HuH-7 (cell line): ENCODE measurements at places on chromosomes 5 and 9.

DNA sequence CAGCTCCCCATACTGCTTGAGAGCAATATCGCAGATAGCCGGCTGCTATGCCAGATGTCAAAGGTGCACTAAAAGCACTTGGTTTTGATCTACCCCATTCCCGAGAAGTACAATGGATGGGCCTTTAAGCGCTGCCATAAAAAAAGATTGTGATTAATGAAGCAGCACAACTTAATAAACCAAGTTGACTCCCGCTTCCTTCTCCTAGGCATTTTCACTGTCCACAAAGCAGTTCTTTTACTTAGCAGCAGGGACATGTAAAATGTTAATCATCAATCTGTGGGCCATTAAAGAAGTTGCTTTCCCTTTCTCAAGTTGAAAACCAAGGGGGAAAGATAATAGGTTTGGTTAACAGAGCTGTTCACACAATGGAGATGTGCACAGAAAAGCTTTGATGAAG is 176.4 kb downstream of the TRPM6 start:
- DNase-seq, result no peak

DNA sequence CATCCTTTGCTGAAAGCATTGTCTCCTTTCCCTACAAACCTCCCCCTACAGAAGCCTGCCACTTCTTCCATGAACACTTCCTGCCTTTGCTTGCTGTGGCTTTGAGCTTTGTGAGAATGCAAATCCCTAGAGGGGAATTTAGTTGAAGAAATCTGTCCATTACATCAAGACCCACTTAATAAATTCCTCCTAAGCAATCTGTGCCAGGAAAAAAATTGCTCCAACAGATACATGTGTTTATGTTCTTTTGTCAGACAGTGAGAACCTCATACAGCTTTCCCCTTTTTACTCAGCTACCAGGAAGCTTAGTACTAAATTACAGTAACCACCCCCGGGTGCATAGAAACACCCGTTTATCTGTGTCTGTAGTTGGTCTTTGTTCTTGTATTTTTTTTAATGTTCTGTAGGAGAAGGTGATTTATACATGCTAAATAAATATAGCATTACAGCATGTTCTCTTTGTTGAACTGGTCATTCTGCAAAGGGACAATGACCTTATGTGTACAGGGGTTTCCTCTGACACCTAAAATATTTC is 43.9 kb downstream of the SH3TC2 start:
- no peak for DNase-seq

DNA sequence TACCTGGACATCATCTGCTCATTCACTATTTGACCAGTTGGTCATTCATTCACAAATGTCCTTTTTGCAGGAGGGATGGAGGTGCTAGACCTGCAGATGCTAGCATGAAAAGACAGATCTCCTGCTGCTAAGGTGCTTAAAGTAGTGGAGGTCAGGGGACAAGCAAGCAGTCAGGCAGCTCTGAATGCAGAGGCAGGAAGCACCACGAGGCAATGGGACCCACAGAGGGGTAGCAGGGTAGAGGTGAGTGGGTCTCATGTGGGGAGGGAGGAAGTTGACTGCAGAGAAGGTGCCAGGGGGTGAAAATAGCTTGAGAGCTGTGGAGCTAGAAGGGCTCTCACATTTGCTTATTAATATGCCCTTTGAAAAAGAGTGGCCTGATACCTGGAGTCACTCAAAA is 25.2 kb downstream of the FXN start:
- no peak for DNase-seq

- no peak for DNase-seq
Measured at GRCh38 chr5:133744960-133745308, 132.6 kb upstream of the FSTL4 start.

DNA sequence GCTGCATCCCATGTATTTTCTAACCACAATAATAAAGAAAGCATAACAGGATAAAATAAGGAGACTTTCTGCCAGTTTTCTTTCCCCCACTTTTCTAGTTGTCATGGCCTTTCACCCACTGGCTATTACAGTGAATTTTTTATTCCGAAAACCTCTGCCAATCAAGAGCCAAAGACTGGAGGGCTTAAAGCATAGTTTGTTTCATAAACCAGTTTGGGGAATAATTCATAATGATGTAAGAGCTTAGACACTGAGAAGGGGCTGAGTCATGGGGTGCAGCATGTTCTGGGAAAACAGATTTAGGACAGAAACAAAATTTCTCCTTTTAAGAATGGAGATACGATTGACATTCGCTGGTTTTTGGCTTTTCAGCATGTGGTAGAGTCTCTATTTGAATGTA is 4.4 kb upstream of the GLIPR2 start:
- DNase-seq, result no peak

DNA sequence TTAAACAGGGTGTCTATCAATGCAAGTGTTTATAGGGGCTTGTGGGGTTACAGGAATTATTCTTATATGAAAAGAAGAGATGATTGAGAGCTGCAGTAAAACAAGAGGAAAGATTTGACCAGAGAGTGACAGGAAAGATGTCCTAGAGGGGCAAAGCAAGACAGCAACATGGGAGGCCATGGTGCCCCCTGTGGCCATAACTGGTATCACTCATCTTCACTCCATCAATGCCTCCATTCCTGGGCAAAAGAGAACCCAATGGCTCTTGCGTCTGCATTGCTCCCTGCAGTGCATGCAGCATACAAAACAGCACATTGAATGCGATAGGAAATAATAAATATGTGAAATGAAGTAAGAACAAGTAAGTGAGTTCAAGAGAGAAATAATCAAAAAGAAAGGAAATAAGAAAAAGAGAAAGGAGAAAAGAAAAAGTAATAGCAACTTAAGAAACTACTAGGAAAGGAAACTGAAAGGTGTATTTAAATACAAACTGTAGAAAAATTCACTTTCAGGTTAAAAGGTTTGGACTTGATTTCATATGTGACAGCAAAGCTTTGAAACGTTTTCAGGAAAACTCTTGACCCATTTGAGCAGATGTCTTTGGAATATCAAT is 206.6 kb downstream of the SEMA5A start:
- DNase-seq, result peak; percentile 3

DNA sequence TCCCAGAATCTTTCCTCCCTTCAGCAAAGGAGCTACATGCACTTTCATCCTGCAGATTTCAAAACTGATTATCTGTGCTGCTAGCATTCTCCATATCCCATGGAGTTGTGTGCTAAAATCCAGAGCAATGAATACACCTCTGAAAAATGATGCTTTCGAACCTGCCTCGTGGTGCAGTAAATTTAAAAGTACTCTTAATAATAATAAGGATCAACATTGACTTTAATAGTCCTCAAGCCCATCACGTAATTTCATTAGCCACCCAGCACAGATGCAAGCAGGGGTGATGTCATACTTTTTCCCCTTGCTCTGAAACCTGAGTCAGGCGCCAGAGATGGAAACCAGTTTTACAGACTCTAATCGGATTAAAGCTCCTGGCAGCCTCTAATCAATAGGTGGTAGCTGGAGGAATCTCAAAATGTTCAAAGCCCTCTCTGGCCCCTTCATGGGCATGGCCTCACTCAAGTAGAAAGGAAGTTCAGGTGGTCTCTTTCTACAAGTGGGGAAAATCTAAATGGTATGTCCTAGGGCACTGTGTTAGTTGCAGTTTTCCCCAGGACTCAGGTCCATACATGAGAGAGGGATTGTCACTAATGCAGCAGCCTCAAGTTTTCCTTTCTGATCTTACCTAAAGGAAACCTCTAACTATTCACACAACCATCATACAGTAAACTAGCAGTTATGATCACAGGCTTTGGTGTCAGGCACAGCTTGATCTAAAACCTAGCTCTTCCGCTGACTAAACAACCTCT is 221.6 kb upstream of the SLC30A5 start:
- DNase-seq, result no peak
